Heart left ventricle (tissue), 16 donors: ENCODE measurements at places on chromosomes 12 and 14. TPM values are rescaled to one million over a fixed set of nuclear protein-coding genes. Genes with fewer than 3 reads are reported as not detected.

The LTBR gene
- 16.0 TPM for total RNA-seq

The C12orf56 gene
- not detected for total RNA-seq

The CNIH1 gene
- 82.7 TPM for total RNA-seq

The MIA2 gene
- total RNA-seq: 20.9 TPM

The RNU4-1 gene
- 4,299 TPM for total RNA-seq

The REM2 gene
- not detected for total RNA-seq

GRCh38 chr14:24858052-24858451, 191.9 kb downstream of the STXBP6 start:
- DNase-seq: no peak

DNA sequence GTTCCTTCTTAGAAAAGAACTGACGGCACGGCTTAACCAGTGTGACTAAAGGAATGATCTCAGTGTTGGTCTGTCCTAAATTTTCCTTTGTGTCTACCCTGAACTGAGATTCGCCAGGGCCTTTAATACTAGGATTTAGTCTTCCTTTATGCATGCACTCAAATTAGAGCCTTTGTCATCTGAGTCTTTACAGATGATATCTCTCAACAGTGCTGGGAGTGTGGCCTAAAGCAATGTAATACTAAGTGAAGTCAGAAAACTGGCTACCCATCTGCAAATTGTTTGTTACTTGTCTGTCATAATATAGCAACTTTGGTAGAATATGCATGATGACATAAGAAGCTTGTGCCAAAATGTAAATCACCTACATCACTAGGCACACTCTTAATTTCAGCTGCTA, 95.4 kb downstream of the PTPRO start:
- no peak for DNase-seq

DNA sequence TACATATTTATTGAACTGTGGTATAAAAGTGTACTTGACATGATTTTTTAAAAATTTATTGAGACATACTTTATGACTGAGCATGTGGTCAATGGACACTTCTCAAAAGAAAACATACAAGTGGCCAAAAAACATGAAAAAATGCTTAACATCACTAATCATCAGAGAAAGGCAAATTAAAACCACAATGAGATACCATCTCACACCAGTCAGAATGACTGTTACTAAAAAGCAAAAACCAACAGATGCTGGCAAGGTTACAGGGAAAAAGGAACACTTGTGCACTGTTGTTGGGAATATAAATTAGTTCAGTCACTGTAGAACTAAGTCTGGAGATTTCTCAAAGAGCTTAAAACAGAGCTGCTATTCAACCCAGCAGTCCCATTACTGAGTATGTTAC, 1177.6 kb downstream of the GALC start:
- DNase-seq: no peak

GRCh38 chr12:91339106-91339505, 156.5 kb upstream of the DCN start:
- DNase-seq: no peak

DNA sequence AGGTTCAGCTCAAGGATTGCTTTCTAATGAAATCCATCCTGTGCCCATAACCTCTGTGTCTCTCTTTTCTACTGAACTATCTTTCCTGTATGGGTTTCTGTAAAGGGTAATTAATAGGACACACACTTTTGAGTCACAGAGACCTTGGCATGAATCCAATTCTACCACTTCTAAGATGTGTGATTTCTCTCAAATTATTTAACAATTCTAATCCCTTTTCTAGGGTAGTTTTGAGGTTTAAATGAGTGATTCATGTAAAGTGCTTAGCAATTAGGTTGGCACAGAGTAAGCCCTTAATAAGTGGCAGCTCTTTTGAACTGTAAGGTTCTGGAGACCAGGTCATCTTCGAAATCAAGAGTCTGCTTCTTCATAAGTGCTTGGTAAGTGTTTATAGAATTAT, 202.7 kb downstream of the RASSF9 start:
- no peak for DNase-seq

DNA sequence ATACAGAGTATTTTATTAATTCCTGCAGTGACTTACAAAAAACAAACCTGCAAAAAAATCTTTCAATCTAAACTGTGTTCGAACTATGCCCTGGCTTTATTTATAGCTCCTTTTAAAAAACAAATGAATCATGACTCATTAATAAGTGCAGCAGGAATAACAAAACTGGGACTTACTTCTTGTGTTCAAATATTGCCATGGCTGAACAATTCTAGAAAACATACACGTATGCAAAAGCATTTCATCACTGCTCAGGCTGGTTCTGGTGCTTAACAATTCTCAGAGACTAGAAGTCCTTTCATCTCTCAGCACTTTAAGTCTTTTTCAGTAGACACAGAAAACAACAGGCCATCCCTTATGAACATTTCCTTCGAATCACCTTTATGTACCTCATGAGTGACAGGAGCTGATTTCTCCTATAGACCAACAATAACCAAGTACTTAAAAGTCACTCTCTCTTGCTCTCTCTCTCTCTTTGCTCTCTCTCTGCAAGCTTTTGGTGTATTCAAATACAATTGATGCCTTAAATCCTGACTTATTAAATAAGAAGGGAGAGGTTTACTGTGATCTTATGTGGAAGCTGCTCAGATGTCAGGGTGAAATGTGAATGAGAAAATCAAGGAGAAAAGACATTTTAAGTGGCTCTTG, 268.8 kb downstream of the TTC8 start:
- no peak for DNase-seq

- peak; percentile 94 for DNase-seq
Measured at GRCh38 chr12:124754949-124755800, 108.5 kb downstream of the SCARB1 start.

DNA sequence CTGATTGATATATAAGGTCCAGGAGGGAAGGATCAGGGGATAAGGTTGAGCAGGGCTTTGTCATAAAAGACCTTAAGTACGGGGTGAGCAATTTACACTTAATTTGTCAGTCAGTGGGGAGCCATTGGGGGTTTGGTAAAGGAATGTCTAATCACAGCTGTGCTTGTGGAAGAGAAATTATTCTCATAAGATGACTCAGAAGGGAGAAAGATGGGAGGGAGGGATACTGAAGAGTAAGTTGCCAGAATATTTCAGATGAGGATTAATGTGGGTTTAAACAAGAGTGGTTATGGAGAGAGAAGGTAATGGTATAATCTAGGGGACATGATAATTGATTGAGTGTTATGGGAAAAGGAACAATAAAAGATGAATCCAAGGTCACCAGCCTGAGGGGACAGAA, 500.1 kb upstream of the CCDC196 start:
- DNase-seq: no peak

DNA sequence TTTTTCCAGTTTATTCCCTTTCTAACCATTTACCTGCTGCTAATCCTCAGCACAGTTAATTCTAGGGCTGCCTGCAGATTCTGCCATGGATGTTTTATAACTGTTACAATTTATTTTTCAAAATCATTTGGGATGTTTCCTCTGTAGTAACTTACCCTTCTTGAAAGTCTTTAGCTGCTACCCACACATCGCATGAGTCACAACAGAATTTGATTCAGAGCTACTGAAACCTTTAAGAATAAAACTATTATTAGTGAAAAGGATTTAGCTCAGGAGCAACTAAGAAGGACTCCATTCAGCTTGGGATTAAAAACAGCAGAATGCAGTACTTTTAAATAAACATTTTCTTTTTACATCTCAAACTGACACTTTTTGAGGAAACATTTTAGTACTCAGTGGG, 41.7 kb upstream of the RGS6 start:
- DNase-seq: no peak

GRCh38 chr12:26109343-26109881, 15.4 kb downstream of the BHLHE41 start:
- no peak for DNase-seq

DNA sequence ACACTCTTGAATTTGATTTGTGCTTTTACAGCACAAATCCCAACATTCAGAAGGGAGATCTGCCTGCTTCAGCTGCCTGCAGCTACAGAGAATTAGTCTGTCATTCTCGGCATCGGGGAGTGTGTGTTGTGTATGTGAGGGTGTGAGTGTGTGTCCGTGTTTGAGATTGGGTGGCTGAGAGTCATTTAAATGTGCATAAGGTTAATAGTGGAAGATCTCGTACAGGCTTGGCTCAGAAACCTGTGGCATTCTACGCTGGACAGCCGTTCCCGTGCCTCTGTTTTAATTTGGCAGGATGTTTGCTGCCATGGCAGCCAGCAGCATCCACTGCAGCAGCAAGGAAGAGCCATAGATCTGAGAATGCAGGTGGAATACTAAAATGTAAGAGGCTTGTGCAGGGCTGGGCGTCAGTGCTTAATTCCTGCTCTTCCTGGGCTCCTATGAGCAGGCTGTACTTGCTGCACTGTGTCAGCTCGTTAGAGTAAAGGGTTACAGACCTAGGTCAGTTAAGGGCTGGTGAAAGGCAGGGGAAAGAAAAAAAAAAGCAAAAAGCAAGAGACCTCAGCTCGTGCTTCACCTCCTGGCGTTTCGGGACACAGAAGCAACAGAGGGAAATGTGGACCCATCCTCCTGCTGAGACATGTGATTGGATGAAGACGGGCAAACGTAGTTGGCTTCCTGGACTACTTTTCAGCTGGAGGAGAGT, 205.4 kb downstream of the NAV3 start:
- DNase-seq: no peak

DNA sequence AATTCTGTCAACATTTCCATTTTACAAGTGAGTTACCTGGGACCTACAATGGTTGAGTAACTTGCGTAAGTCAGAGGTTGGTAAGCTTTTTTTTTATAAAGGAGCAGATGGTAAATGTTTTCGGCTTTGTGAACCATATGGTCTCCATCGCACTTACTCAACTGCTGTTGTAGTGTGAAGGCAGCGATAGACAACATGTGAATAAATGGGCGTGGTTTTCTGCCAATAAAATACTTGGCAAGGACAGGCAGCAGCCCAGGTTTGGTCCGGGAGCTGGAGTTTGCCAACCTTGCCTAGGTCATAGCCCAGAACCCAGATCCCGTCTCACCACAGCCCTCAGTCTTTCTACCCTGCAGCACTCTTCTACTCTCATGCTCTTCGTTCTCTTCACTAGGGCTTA, 6.3 kb downstream of the DDX55 start:
- DNase-seq: no peak

GRCh38 chr14:26596543-26597061, 1.2 kb downstream of the NOVA1 start:
- DNase-seq: no peak
